ENCODE measurements at places on chromosomes 2 and 18.

DNA sequence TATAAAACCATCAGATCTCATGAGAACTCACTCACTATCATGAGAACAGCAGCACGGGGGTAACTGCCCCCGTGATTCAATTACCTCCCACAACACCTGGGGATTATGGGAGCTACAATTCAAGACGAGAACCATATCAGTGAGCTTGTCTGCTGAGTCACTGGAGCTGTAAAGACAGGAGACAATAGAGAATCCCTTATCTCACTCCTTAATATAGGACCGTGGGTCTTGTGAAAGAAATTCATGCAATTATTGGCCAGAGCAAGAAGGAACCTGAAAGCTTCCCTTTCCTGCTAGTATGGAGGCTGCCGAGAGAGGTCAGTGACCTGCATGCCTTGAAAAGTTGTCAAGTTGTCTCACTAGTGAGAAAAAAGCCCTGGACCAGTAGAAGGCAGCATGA is 9.5 kb upstream of the TNFAIP6 start:
- no peak for DNase-seq

DNA sequence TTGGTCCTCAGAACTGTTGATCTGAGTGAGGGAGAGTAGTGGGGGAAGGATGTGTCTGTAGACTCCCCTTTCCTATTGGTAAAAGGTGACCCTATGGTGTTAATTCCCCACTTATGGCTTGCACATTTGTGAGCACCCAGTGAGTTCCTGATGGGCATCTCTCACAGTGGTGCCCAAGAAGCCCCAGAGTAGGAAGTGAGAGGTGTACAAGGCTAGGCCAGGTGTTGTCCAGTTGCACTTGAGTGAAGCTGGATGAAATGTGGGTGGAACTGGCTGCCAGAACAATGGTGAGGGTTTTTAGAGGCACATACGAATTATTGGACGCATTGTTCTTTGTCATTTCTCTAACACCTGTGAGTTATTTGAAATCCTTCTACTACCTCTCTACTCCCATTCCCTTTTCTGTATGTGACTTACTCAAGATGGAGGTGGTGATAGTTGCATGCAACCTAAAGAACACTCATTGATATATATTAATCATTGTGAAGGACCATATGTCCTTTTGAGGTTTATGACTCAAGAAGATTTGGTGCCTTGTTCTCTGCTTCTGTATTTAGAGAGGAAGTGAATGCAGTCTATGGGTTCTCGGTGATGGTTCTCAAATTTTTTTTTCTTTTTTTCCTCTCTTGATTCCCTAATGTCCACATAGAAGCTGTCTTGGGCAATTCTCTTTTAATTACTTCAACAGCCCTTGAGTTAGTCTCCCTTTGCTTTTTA is 162.7 kb downstream of the FSHR start:
- no peak for DNase-seq

- no peak for DNase-seq
Measured at GRCh38 chr2:69509011-69509749, 71.9 kb upstream of the NFU1 start.

DNA sequence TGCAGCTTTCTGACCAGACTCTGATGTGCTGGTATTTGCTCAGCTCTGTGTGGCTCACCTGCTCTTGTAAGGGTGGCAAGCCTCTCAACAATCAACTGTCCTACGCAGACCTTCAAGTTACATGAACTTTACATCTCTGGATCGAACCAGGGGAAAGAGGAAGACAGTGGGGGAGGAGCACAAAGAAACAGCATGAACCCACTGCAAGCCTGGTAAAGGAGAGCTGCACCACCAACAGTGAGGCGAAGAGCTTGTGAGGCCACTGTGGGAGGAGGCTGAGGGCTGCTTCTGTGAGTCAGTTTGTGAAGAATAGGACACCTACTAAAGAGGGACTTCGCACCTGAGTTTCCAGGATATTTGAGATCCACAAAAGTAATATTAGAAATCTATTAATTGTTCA is 18.8 kb upstream of the FAM110C start:
- DNase-seq: no peak

GRCh38 chr2:238941262-238941792 is 93.4 kb downstream of the TWIST2 start:
- DNase-seq: no peak

DNA sequence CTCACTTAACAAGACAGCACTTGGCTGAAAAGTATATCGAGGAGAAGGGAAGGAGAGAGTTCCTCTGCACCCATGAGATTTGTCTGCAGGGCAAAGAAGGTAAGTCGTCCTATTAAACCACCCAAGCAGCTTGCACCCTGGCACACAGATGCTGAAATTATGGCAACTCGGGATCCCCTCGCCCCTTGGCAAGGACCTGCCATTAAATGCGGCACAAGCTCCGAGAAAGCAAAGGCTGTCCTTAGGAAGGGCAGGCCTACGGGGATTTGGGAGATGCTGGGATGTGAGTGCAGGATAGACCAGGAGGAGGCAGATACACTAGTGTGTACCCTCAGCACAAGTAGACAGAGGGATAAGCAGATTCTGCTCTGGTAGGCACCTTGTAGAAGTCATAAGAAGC is 191.5 kb downstream of the ALK start:
- no peak for DNase-seq

- DNase-seq: no peak
Measured at GRCh38 chr18:29087616-29088246, 910.8 kb upstream of the CDH2 start.

GRCh38 chr2:224208007-224208406 is 168.9 kb upstream of the SERPINE2 start:
- DNase-seq: no peak

- no peak for DNase-seq
Measured at GRCh38 chr2:219125225-219125885, 35.3 kb downstream of the NHEJ1 start.

GRCh38 chr2:145822892-145823534 is 1303.1 kb upstream of the ZEB2 start:
- DNase-seq: no peak

DNA sequence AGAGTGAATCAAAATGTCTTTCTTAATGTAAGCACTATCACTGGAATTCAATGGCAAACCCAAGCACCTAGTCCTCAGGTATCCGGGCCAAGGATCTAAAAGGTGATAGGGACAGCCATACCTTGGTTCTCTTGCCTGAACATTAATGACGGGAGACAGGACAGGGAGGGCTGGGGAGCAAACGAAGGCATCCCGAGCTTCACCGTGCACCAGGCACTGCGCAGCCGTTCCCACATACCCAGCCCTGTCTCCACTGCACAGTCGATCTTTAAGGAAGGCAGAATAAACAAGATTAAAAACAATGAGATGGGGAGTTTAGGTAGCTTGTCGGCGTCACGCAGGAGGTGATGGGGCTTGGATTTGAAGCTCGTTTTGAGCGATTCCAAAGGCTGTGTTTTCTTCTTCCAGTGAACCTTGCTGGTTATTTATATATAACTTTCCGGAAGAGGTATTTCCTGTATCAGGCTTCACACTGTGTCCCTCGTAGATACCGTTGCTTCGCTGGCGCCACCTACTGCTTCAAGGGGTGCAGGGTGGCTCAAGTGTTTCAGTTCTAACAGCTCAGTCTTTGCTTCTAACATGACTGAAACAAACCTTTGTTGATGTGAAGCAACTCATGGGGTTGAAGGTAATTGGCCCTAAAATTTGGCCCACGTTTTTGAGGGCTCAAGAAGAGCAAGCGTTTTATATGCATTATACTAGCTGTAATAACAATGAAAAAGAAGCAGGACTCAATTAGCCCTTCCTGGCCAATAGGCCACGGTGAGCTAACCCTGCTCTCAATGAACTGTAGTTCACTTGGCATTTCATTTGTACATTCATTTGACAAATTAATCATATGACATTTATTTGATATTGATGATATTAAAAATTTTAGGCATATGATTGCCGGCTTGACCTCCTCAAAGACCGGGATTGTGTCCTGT is 77.4 kb downstream of the DCDC2C start:
- peak; percentile 31 for DNase-seq

GRCh38 chr2:113281910-113282746 is 3.4 kb upstream of the PAX8 start:
- DNase-seq: no peak

DNA sequence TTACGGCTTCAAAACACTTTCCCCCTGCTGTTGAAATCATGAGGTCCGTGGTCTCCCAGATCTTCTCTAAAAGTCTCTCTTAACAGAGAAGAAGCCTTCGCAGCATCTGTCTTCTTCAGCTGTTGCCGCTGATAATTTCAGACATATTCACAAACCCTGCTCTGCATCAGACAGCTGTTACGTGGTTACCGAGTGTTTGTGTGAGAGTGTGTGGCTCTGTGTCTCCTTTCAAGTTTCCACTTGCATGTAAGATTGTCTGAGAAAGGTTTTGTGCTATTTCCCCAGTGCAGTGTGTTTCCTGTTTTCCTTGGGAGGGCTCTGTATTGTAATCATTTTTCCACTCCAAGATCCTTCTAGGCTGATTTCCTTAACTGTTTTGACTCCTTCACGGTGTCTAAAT is 32.8 kb downstream of the MAIP1 start:
- no peak for DNase-seq

DNA sequence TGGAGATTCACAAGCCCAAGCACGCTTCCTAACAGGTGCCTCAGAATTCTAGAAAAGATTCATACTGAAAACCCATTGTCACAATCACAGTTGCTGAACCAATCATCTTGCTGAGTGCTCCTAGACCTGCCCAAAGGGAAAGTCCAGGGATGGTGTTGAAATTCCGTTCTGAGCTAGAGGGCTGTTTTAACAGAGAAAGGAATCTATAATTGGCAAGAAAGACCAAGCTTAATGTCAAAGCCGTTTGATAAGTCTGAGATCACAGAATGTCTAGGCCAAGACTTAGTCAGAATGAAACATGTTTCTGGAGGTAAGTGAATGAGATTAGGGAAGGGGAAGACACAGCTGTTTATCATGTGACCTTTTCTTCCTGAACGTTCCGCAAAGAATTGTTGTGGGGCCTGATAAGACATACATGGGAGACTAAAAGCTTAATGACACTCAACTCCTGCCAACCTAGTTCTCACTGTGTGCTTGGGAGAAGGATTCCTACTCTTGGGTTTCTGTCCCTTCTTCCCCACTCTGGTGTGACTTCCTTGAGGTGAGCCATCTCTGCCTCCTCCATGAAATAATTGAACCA is 27.5 kb downstream of the PMAIP1 start:
- no peak for DNase-seq

- no peak for DNase-seq
Measured at GRCh38 chr2:204361738-204362137, 183.5 kb upstream of the PARD3B start.

DNA sequence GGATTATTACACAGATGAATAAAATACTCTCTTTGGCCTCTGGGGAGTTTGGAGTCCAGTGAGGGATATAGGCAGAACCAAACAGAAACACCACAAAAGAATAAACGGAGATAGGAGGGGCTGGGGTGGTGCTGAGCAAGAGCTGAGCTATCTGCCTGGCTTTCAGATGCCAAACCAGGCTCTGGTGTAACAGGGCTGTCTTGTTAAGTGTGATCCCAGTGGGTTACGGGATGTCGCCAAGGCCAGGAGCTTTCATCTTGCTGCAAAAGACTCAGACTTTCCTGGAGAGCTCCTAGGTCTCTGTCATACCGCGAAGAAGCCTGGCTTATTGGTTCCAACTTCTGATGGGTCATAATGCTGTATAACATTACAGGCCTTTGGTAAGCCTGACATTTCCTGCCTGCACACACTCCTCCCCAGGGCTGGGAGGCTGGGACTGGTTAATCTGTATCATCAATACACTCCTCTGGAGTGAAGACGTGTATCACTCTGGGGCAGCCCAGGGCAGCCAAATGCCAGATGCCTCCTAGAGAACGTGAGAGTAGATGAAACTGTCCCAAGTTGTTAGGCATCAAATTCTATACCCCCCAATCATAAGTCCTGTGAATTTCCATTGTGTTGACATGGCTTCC is 60.5 kb downstream of the STPG4 start:
- no peak for DNase-seq

DNA sequence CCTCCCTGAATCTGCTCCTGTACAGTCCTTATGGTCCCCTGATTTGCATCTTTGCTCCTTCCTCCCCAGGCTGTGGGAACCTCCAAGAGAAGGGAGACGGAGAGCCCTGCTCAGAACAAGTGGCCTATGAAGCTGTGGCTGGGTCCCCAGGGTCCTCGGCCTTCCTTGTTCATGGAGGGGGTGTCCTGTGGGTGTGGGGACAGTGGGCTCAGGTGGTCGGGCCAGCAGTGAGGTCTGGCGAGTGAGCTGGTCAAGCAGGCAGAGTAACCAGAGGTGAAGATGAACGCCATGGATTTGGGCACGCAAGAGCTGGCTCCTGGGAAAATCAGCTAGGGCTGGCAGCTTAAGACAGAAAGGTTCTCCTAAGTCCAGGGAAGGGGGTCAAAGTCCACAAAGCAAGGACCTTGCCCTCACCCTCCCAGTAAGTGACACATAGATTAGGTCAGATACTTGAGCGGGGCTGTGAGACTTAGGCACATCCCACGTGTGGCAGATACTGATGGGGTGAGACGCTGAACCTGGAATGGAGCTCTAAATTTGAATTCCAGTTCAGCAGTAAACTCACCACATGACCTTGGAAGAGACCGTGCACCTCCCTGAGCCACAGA is 24.8 kb downstream of the GNLY start:
- DNase-seq: no peak

- DNase-seq: no peak
Measured at GRCh38 chr18:27717816-27718215, 459.1 kb downstream of the CDH2 start.

GRCh38 chr18:27004056-27004829 is 138.7 kb upstream of the AQP4 start:
- DNase-seq: no peak

DNA sequence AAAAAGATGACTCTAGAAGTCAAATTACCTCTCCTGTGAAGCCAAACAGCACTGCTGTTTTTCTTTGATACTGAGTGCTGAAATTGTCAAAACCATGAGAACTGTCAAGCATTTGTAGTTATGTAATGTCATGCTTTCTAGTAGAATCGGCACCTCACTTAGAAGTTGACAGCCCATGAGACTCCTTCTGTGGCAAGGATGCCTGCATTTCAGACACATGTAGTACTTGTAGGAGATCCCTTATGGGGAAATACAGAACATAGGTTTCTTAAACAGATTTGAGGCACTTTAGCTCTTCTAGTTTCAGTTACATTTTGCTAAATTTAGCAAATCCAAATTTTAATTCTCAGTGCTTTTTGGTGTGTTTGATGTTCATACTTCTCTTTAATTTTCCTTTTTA is 15.7 kb downstream of the ZNF407 start:
- no peak for DNase-seq

DNA sequence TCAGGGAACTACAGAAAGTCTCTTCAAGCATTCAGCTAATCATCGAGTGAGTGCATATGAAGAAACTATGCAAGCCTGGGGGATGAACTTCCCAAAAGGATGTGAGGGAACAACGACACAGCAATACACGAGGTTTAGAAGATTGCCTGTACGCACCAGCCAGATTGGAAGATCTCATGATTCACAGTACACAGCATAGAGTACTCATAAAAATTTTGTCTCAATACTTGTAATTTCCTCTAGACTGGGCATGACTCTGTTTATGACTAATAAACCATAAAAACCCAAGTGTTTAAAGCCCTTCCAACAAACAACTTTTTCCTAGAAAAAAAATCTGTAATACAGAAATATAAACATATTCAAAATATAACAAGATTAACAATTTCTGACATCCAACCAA is 279.7 kb downstream of the KCNJ3 start:
- DNase-seq: no peak

- no peak for DNase-seq
Measured at GRCh38 chr2:10002681-10003080, 40.7 kb upstream of the KLF11 start.

Measured in activated T-cell treated with anti-CD3 and anti-CD28 coated beads, Interleukin-2, amount 50 U/mL, for 1 hour (primary cell).